Stimulated activated naive CD8-positive, alpha-beta T cell treated with anti-CD3 and anti-CD28 coated beads, Interleukin-15, Interleukin-2, amounts not matched to agents 100 U/mL and 50 U/mL, for 24 hours (primary cell): ENCODE measurements at places on chromosomes 4 and X.

GRCh38 chr4:139853309-139853708 is 187.7 kb downstream of the MGST2 start:
- no peak for DNase-seq

- DNase-seq = no peak
These were observed 238.1 kb upstream of the GPC4 start for GRCh38 chrX:133653358-133653757.

GRCh38 chr4:111713276-111713675 is 432.0 kb upstream of the FAM241A start:
- no peak for DNase-seq

GRCh38 chr4:139762720-139763119 is 97.1 kb downstream of the MGST2 start:
- DNase-seq = no peak

GRCh38 chr4:111937368-111937767 is 207.9 kb upstream of the FAM241A start:
- no peak for DNase-seq

GRCh38 chr4:174254613-174255012 is 28.9 kb downstream of the FBXO8 start:
- DNase-seq = no peak

- DNase-seq = no peak
These were observed 60.5 kb downstream of the TBC1D14 start for GRCh38 chr4:6969826-6970800.
